Activated gamma-delta T cell (primary cell): ENCODE measurements at places on chromosomes 12 and 14.

DNA sequence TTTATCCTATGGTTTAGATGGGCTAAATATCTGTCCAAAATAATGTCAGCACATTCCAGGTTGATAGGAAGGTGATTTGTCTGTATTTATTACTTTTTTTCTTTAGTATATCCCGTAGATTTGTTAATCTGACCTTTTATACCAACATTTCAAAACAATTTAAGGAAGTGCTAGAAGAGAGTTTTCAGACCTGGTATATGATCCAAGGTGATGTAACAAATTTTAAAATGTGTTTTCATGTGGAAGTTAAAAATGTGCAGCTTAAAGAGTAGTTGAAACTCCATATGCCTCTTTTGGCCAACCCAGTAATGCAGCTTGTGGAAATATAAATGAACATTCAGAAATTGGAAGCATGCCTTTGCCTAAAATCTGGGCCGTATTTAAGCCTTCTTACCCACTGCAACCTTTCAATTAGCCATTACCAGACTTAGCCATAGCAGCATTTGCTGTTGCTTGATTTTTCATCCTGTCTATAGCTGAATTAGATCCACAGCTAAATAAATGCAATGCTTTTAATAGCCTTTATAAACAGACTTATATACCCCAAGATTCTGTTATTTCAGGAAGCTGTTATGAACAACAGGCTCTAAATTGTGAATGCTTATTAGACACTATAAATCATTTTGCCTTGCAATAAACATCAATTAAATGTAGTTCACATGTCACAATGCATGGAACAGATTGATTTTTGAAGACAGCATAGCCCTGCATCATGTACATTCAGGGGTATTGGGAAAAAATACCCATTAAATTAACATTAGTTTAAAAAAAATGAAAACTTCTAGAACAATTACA, 271.2 kb downstream of the PDZRN4 start:
- DNase-seq, result no peak

DNA sequence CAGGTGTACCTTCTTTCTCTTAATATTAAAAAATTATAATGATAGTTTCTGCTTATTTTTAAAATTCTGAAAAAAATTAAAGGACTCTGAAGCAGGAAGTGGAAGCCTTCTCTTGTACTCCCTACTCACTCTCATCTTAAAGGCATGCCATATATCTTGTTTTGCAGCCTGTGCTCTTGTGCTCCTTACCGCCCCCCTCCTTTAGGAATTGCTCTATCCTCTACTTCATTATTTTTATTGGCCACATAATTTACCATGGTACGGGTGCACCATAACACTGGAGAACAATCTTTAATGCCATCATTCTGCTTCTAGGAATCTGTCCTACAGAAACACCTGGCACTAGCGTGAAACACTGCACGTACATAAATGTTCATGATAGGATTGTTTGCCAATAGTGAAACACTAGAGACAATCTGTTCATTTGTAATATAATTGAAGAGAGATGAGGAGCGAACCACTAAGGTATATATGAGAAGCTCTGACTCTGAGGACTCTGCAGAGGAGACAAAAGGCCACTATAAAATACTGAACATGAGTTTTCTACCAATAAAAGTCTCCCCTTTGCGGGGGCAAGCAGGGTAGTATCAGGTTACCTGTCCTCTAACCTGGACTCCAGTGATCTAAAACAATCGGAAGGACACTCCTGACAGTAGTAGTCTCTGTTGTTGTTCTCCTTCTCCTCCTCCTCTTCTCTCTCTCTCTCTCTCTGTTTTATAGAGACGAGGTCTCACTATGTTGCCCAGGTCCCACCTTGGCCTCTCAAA, 6.3 kb upstream of the NYNRIN start:
- no peak for DNase-seq

GRCh38 chr12:3083921-3084347, 6.8 kb downstream of the TSPAN9 start:
- DNase-seq, result no peak

- no peak for DNase-seq
Measured at GRCh38 chr14:23861666-23862065, 91.9 kb upstream of the DHRS4 start.

DNA sequence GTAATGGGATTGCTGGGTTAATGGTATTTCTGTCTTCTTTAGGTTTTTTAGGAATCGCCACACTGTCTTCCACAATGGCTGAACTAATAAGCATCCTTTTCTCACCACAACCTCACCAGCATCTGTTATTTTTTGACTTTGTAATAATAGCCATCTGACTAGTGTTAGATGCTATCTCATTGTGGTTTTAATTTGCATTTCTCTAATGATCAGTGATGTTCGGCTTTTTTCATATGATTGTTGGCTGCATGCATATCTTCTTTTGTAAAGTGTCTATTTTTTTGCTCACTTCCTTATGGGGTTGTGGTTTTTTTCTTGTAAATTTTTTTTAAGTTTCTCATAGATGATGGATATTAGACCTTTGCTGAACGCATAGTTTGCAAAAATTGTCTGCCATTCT, 377.9 kb downstream of the GALC start:
- DNase-seq, result no peak
